ENCODE measurements at places on chromosomes 11 and 22.

GRCh38 chr11:47398011-47398410, 10.4 kb upstream of the SLC39A13 start:
- DNase-seq = no peak

DNA sequence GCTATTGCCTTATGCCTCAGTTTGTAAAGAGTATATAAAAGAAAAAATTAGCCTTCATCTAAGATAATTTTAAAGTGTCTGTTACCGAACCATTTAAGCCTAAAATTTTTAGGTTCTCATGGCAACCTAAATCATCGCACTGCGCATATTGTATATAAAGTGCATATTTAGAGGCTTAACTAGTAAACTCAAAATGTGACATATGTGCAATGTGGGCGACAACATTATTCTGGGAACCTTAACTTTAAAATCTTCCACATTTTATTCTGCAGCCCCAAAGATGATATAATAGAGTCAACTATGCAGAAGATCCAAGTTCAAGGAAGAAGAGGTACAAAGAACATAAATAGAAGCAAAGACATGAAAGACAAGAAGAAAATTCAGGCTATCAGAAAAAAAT, 23.0 kb downstream of the CELF1 start:
- no peak for DNase-seq

DNA sequence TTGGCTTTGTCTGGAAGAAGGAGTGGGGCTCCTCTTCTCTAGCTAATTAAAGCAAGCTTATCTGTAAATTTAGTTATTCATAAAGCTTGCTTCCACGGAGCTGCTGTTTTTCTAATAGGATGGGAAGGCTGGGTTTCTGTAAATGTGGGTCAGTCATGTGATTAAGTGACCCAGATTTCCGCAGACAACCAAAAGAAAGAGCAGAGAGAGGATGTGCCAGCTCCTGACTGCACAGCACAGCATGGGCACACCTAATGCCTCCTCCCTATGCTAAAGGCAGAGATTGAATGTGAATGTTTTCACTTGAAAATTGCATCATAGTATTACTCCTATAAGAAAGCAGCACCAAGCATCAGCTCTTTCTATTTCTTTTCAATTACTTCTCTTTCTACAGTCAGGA, 160.2 kb downstream of the FAT3 start:
- no peak for DNase-seq

DNA sequence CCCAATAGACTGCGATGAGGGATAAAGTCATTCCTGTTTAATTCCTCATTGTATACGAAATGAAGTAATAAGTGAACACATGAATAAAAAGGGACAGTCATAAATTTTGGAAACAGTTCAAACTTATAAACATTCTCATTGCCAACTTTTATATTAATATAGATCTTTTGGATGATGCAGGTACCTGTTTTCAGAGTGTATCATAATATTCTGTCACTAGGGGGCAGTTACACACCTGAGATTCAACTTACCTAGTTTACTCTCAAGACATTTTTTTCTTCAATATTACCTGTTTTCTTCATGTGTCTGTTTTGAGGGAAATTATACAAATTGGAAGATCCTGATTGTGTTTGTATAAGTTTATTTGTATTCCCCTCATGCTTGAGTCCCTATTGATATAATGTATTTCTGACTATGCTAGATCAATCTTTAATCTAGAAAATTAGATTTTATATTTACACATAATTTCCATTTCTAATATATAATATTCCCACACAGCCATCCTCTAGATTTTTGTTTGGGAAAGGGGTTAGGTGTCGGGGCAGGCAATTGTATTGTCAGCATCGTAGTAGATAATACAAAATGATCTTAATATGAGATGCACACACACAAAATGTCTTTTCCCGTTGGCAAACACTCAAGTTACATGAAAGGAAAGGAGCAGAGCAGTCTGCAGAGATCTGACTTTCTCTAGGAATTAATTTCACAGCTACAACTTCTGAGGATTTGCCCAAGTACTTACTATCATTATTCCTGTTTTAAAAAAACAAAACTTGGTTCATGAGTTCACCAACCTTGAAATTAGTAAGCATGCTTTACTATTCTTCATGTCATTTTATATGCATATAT, 18.4 kb downstream of the FDX1 start:
- DNase-seq = no peak

GRCh38 chr11:2390091-2390724, 10.3 kb upstream of the TSSC4 start:
- DNase-seq = no peak

DNA sequence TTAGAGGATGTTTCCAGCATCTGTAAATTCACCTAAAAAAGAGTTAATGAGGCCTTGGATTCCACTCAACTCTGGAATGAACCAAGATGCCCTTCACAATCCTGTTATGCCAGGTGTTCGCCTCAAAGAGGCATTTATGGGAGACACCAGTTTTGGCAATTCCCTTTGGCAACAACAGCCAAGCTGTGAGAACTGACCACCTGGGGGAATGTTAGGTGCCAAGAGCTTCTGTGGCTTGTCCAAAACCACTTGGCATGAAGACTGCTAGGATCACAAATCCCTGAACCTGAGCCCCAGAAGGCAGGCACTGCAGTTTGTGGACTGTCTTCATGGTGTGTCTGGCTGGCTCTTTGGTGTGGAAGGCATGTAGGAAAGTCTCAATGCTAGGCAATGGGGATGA, 164.4 kb upstream of the BDNF start:
- DNase-seq = no peak

Data from NCI-H1417 (cell line).